ENCODE measurements at places on chromosomes 2 and 18.

GRCh38 chr2:109454304-109454703 is 159.5 kb downstream of the SEPTIN10 start:
- DNase-seq, result no peak

DNA sequence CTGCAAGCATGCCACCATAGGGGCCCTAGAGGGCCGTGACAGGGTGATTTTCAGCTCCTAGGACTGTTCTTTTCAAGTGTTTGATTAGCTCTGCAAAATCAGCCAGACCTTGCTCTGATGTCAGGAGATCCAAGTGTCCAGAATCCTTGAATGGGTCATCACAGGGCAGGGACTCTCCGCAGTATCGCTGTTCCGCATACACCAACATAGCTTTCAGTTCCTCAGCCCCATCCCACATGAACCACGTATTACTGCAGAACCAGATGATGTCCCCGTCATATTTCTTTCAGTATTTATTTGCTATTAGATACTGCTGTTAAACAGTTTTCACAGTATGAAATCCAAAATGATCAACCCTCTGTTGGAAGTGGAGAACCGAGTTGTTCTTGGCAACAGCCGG is 46.6 kb upstream of the RFX8 start:
- DNase-seq, result no peak

DNA sequence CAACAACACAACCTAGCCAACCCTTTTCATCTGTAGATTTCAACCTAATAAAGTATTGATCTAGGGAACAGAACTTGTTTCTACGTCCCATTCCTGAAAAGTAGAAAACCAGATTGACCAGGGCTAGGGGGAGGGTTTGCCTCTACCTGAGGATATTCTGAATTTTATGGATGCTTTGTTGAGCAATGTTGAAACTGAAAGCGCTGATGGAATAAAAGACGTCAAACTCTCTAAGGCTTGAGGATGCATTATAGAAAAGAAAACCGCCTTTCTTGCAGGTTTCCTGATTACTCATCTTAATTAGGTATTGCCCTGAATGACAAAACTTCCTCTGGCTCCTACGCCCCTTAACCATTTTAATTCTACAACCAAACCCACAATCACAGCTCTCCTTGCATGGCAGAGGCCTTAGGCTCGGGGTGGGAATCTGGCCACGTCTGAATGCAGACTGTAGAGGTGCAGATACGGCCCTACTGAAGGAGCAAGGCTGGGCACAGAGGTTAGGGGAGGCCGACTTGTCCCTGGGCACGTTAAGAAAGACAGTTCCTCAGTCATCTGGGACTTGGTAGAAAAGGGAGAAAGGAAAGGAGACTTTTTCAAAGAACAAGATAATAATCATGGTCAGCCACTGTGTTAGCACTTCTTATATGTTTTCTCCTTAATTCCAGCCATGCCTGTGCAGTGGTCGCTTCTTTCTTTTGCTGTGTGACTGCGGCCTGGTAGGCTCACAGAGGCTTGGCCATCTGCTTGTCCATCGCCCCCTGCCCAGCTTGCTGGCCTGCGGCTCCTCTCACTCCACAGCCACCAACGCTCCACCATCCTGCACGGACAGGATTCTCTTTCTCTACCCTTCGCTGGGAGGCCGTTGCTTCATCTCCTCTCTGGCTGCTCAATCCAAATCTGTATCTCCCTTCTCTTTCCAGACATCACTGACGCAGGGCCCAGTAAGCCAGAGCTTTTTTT is 209.5 kb downstream of the VAPA start:
- DNase-seq, result no peak

DNA sequence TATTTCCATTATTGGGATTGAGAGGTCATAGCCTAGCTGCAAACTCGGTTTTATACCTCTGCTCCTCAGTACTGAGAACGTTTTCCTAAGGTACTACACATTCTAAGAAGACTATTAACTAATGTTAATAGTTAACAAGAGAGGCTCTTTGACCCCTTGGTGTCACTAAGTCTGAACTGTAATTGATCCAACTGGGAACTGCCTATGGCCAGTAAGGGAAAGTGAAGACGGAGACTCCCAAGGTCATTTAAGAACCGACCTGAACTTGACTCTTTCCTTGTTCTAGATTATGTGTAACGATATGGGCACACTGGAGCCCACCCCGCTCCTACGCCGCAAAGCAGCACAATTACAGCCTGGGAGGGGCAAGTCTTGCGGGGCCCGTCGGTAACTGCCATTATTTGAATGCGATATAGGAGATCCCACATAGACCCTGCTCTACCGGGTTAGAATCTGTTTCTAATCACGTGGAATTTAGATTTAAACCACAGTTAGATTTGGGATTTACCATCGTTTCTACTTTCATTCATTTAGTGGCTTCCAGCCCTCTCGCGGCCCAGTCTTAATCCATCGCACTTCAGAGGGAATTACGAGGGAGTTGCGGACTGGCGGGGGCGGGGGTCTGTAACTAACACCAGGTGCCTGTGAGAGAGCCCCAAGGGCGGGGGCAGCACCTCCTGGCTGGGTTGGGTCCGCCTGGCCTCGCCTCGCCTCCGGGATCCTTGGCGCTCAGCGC is 84.1 kb upstream of the EPB41L3 start:
- no peak for DNase-seq

DNA sequence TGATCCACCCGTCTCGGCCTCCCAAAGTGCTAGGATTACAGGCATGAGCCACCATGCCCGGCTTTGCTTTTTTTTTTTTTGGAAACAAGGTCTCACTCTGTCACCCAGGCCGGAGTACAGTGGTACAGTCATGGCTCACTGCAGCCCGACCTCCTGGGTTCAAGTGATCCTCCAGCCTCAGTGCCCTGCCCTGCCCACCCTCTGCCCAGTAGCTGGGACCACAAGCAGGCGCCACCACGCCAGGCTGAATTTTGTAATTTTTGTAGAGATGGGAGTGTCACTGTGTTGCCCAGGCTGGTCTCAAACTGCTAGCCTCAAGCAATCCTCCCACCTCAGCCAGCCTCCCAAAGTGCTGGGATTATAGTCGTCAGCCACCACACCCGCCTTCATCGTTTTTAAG is 11.6 kb upstream of the PSD4 start:
- DNase-seq, result no peak

DNA sequence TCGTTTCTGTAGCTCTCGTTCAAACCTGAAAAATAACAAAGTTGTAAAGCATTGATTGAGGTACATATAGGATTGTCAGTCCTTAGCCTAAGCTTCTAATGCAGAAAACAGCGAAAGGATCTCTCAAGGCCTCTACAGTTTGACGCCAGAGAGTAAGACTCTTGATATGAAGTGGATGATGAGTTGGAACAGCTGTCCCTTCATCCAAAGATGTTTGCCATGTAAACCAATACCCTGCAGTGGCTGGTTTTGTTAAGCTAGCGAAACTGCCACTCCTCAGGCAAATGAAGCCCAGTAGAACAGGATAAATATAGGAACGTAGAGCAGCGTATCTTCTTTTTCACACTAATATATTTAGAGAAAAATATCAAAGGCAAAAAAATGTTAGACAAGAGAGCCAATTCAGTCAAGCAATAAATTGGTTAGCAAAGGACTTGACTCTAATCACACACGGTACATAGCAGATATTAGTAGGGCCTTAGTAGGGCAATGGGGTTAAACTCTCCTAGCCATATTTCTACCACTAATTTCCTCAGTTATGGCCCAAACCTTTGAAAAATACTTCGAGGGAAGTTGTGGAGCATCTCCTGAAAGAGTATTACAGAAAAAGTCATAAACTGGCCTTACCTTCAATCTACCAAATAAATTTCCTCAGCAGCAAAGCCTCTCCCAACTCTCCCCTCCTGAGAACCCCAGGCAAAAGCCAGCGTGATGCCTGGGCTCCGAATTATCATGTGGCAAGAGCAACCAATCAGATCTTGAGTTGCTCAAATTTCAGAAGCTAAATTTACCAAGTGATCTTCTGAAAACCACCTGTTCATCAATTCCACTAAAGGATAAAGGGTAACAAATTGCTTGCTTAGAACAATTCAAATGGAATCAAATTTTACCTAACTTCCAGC is at the start of gene NEB:
TSS of gene NEB (minus strand) at position 706 of the 902 bp plus-strand sequence. CDS start 1,320 bp downstream, outside the sequence.
- no peak for DNase-seq

All from naive thymus-derived CD8-positive, alpha-beta T cell (primary cell).